ENCODE measurements at places on chromosomes 1 and 21. TPM values are rescaled to one million over a fixed set of nuclear protein-coding genes. Genes with fewer than 3 reads are reported as not detected.

Gene USH2A
- total RNA-seq, result under 0.01 TPM

Gene PCAT6
- total RNA-seq, result not detected

Gene C1orf94
- under 0.01 TPM for total RNA-seq

Gene RGL1
- 40.4 TPM for total RNA-seq

Gene PLA2G4A
- 1.2 TPM for total RNA-seq

Gene TMIGD3
- total RNA-seq, result 1.2 TPM

Gene ARHGEF19
- 1.2 TPM for total RNA-seq

Gene CREB3L4
- total RNA-seq, result 7.7 TPM

Gene HMGCS2
- not detected for total RNA-seq

Gene ROR1
- total RNA-seq, result 2.0 TPM

Gene IL19
- total RNA-seq, result not detected

GRCh38 chr1:227152525-227152924 is 165.8 kb downstream of the CDC42BPA start:
- no peak for DNase-seq

DNA sequence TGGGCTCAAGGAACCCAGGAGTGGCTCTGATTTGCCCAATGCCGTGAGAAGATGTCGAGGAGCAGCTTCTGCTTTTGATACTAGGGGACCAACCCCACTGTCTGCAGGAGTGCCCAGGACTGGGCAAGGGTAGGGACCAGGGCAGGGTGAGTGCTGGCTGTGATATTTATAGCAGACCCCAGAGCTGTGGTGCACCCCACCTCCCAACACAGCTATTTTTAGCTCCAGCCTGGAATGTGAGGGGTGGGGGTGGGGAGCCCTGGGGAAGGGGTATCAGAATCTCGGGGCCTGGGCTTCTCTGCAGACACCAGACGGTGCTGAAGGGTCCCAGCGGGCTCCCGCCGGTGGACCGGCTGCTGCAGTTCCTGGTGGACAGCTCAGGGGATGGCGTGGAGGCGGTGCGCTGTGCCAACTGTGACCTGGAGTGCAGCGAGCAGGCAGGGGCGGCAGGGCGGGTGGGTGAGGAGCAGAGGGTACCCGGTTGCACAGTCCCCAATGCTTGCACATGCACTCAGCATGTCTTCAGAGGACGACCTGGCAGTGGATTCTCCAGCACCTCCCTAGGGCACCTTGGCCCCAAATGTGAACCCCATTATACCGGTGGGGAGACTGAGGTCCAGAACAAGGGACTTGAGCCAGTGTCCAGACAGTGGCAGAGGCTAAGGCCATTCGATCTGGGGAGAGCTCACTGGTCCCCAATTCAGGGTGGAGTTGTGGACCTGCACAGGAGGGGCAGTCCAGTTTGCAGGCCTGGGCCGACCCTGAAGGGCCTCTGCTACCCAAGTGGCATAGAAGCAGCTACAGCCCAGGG is 1.4 kb downstream of the RNF207 start:
- DNase-seq, result no peak

DNA sequence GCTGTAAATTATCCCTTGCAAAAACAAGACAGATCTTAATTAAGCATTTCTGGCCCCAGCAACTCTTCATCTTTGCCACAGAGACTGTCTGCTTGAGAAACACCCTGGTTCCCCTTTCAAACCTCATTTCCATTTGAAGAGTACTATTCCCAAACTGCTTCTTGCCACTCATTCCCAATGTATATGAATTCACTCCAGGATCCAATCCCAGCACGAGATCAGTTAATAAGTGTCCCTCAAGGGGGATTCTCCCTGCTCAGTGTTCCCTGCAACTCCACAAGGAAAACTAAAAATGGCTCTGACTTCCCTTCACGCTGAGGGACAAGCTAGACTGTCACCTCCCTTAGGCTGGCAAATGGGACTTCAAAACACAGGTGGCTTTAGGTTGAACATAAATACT is 173.2 kb downstream of the SIPA1L2 start:
- no peak for DNase-seq

DNA sequence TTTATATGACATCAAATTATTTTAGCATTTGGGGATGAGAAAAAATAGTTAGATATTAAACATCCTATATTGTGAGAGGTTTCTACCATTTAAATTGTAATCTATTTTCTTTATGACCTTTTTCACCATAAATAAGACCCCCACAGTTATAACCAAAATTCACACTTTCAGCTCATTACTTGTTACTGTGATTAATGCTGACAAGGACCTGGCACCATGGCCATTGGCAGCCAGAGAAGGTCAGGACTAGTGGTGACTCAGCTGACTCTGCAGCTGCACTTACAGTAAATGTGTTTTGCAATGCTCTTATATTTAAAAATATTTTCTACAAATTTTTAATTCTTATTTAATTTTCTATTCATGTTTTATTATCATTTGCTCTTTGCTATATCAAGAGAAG is 133.3 kb upstream of the C1orf105 start:
- no peak for DNase-seq

DNA sequence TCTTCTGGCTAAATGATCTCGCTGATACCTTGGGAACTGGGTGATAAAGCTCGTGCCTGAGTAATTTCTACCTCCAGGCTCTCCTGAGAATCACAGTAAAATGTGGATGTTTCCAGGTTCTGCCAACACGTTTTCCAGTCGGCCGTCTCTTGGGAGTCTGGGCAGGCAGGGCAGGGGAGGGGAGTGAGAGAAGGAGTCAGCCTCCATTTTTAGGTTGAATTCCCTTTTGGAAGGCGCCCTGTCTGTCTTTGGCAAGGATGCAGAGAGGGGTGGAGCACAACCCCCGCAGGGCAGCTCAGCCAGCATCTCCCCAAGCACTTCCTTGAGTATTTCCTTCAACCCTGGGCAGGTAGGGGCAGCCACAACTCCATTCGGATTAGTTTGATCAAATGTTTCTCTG is 15.5 kb upstream of the ACTRT2 start:
- DNase-seq, result no peak

DNA sequence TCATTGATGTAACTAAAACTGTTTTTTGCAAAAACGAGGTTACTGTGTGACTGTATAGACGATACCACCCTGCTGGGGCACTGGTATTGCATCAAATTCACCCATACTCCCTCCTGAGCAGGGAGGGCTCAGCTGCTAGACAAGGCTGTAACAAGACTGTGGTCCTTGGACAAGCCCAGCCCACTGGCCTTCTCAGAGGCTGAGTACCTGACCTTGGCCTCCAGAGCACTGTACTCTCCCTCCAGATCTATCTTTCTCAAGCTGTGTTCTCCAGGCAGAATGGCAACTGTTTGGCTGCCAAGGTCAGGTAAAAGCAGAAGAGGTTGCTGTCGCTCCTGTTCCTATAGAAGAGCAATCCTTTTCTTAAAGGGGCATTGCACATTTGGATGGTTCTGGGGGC is 8.5 kb downstream of the OLFML2B start:
- DNase-seq, result no peak

GRCh38 chr1:155064832-155065429 is 1.4 kb downstream of the EFNA4 start:
- DNase-seq, result no peak

- DNase-seq, result no peak
Observed at GRCh38 chr1:246320286-246320685, 186.8 kb downstream of the SMYD3 start.

GRCh38 chr1:58577654-58578030 is 590 bp upstream of the TACSTD2 start:
- DNase-seq, result no peak

GRCh38 chr1:177024623-177025022 is 139.9 kb downstream of the ASTN1 start:
- DNase-seq, result no peak

GRCh38 chr1:20733360-20733975 is 965 bp upstream of the SH2D5 start:
- no peak for DNase-seq

GRCh38 chr1:14334336-14335176 is 263.9 kb upstream of the KAZN start:
- no peak for DNase-seq

GRCh38 chr1:34845131-34845901 is 14.2 kb downstream of the SMIM12 start:
- DNase-seq, result no peak

Data from frontal cortex (tissue), 4 donors.